ENCODE measurements at places on chromosomes 5 and 9.

DNA sequence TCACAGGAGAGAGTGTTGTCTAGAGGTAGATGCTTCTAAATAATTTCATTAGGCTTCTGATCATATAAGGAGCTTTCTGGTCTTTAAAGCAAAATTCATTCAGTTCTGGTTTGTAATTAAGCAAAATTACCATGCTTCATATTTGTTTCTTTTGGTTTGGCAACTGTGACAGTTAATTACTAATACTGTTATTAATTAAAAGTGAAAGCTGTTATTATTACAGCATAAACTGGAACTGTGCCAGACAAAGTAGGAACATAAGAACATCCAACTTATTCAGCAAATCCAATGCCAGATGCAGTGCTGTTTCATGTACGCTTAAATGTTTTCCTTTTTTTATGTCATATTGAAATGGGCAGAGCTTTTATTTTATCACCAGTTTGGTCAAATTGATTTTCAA lies 70.4 kb upstream of the DAB2 start:
- DNase-seq = no peak

GRCh38 chr5:14873093-14873492 lies 1.5 kb upstream of the ANKH start:
- no peak for DNase-seq

DNA sequence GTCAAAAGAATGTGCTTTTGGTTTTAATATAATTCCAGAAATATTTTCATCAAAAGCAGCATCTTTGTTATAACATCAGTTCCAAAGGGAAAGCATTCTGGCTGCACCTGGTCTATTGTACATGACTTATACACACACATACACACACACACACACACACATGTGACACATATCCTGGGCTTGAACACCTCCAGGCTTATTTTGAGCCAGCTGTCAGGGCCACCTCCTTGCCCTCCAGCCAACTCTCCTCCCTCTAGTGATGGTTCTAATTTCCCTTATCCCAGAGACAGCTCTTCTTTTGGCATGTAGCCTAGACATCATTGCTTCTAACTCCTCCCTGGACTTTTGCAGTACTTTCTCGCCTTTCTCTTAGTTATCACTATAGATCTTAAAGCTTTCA lies 115.0 kb downstream of the PIK3R1 start:
- no peak for DNase-seq

DNA sequence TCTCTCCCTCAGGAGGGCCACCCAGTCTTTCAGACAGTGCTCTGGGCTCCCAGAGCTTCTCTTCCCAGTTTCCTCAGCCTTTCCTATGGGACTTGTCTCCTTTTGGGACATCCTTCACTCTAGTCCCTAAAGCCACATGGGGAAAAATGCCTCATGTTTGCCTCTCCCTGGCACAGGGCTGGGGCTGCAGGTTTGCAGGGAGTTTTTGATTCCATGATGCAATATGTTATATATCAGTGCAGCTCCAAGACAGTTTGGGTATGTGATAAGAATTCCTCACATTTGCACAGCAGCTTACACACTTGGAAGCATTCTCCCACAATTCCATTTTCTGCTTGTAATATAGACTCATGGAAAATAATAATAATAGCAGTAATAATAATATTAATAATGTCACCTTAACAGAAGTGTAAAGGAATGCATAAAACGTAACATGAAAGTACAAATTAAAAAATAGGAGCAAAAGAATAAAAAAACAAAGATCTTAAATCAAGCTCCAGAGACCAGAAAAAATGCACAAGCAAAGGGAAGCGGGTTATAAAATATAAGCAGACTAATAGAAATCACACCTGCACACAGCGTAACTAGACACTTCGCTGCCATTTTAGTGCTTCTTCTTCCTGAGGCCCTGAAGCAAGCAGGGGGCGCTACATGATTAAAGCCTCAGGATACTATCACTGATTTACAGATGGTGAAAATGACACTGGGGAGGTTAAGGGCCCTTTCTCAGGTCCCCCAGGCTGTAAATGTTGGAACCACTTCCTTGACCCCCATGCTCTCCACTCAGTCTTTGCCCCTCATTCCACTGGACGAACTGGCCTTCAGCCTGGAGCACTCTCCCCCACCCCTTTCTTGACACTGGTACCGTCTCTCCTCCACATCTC lies 70.0 kb upstream of the IL17B start:
- peak; percentile 56 for DNase-seq

GRCh38 chr5:151897896-151898295 lies 26.8 kb downstream of the GLRA1 start:
- no peak for DNase-seq

Data from renal pelvis (tissue), 12 donors.